ENCODE measurements at places on chromosomes 5 and 9.

DNA sequence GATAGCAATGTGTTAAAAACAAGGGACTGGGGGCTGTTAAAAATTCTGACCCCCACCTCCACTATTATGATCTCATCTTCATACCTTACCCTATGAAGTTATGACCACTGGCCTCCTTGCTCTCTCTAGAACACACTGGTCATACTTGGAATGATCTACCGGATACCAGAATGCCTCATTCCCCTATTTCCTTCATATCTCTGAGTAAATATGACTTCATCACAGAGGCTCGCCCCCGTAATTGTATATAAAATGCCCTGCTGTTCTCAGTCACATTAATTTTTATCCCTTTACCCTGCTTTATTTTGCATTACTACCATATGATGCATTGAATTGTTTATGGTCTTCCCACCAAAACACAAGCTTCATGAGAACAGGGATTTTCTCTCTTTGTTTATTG, 29.2 kb downstream of the IZUMO3 start:
- no peak for DNase-seq

- DNase-seq, result no peak
Observed at GRCh38 chr5:176918613-176919012, 19.5 kb upstream of the HK3 start.

- no peak for DNase-seq
Observed at GRCh38 chr9:127557466-127557869, 54.6 kb upstream of the STXBP1 start.

DNA sequence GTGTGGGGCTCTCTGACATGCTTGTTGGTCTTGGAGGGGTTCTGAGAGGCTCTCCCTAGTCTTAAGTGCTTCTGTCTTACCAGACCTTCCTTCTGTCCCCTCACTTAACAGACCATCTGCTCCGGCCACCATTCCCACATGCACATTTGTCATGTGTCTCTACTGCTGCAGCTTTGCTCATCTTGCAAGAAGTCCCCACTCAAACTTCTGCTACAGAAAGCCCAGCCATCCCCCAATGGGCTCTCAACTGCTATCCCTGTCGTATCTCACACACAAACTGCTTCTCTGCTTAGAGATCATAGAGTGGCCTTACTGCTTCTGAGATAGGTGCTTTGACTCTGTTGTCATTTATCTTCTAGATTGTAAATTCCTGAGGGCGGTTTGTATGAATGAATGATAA, 69.4 kb downstream of the NUP214 start:
- DNase-seq, result no peak

GRCh38 chr9:103757062-103757461, 337.0 kb upstream of the SMC2 start:
- DNase-seq, result no peak

- no peak for DNase-seq
Observed at GRCh38 chr5:130545291-130545690, 619.8 kb downstream of the HINT1 start.

DNA sequence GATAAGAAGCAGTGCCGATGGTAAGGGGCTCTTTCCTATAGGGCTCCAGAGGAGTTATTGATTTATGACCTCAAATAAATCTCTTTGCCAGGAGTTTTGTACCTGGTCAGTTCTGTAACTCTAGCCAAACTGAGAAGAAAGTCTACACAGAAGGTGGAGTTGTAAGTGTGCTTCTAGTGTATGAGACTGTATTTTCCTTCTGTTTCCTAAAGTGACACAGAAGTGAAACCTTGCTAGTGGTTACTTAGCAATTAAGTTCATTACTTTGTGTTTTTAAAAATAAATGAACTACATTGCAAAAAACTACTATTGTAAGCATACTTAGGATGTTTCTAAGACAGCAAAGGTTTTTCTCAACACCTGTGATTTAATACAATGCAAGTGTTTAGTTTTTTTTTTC, 48.7 kb upstream of the ACTBL2 start:
- DNase-seq, result no peak

DNA sequence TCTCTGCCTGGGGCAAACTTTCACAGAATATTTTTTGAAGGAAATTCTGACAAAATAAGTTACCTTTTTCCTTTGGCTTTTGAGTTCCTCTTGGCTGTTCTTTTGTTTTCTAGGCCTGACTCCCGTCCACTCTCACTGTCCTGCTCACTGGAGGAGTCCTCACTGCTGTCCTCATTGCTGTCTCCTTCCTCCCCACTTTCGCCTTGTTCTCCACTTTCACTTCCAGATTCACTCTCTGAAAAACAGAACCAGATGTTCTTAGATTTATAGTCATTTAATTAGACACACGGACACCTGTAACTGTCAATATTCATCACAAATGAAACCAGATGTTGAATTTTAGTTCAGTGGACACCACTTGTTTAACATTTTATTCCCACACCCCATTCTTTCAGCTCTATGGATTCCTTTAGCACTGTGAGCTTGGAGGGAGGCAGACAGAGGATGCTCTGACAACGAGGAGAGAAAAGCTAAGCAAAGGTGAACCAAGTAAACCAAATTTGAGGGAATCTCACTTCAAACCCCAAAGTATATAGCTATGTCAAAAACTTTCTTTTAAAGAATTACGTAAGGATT, 180.7 kb downstream of the AP3B1 start:
- no peak for DNase-seq

GRCh38 chr9:82356871-82357270, 368.3 kb downstream of the SPATA31D1 start:
- no peak for DNase-seq

DNA sequence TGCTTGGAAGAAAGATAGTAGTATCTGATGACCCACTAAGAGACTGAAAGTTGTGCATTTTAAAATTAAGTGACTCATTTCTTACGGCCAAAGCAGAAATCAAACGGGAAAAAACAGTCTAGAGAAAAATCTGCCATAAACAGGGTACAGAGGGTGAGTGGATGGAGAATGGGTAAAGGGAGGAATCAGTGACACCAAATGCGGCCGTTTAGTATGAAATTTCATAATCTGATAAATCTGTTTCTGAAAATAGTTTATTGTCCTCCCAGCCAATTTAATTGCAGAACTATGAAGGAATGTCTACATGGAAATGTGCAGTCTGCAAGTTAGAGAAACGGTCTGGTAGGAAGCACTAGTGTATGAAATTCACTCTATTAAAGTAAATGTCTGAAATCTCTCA, 39.5 kb downstream of the ADAMTS12 start:
- DNase-seq, result no peak

GRCh38 chr5:163506095-163506457, 657 bp downstream of the MAT2B start:
- no peak for DNase-seq

GRCh38 chr5:2901096-2901495, 149.6 kb upstream of the IRX2 start:
- no peak for DNase-seq

GRCh38 chr9:99416007-99416406, 193.9 kb downstream of the SEC61B start:
- DNase-seq, result no peak

GRCh38 chr9:82513976-82514735, 525.6 kb downstream of the SPATA31D1 start:
- no peak for DNase-seq

GRCh38 chr5:118405650-118406061, 582.7 kb downstream of the DTWD2 start:
- DNase-seq, result no peak

DNA sequence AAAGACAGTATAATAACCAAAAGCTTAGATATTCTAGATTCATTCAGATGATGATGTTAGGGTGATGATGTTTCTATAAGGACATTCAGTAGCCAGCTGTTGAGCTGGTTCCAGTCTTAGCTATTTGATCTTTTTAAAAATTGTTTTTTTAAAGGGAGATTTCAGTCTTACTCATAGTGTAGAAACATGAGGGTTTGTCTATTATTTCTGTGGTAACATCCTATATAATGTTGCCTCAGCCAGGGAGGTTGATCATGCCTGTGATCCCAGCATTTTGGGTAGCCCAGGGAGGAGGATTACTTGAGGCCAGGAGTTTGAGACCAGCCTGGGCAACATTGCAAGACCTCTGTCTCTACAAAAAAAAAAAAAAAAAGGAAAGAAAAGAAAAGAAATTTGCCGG, 167.8 kb downstream of the DOCK2 start:
- DNase-seq, result no peak

- no peak for DNase-seq
Observed at GRCh38 chr9:127567035-127567729, 44.9 kb upstream of the STXBP1 start.

DNA sequence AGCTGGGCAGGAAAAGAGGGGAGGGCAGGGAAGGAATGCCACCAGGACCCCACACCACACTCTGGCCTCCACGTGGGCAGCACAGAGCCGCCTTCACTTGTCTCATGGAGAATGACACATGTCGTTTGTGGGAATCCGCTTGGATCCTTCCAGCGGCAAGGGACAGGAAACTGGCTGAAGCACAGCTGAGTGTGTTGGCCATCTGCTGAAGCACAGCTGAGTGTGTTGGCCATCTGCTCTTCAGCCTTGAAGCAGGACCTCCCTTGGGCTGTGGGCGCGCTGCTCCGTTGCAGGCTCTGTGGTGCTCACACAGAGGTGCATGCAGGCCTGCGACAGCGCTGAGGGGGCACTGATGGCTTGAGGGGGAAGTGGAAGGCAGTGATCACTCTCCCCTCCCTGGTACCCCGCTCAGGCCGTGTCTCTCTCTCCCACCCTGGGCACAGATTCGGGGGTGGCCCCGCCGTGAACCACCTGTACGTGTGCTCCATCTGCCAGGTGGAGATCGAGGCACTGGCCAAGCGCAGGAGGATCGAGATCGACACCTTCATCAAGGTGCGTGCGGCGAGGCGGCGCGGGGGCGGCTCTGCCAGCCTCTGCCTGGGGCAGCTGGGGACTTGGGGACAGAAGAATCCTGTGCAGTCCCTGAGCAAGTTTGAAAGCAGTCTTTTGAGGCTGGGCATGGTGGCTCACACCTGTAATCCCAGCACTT, 40.6 kb downstream of the USP20 start:
- no peak for DNase-seq

DNA sequence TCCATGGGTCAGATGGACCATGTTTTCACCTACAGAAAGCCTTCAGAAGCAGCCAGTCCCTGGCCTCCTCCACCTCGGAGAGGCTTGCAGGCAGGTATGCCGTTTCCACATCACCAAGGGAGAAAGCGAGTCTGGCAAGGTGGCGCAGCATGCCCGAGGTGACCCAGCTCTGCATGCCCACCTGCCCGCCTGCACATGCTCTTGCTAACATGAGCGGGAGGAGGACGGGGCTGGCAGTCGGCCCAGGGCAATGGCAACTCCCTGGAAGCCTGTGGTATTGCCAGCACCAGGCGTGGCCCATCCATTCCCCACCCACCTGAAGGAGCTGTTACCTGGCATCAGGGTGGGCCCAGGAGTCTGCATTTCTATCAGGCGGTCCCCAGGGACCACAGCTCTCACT, 3.3 kb upstream of the NINJ1 start:
- no peak for DNase-seq

DNA sequence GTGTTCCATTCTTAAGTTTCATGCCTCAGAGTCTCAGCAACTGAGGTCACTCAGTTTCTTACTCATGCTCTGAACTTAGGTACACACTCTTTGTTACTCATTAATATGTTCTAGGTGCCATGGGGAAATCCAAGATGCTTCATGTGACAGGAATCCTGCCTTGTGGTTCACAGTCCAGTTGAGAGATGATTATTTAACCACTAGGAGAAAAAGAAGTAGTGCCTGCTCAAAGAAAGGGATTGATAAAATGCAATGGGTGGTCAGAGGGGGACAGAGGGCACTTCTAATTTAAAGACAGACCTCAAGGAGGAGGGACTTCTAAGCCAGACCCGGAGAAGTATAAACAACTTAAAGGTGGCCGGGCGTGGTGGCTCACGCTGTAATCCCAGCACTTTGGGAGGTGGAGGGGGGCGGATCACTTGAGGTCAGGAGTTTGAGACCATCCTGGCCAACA, 69.0 kb downstream of the UGCG start:
- no peak for DNase-seq

- DNase-seq, result no peak
Observed at GRCh38 chr9:79061752-79062616, 509.8 kb upstream of the TLE4 start.

GRCh38 chr9:3495855-3496254, 29.9 kb downstream of the RFX3 start:
- DNase-seq, result no peak

- no peak for DNase-seq
Observed at GRCh38 chr9:101846161-101846560, 107.7 kb upstream of the GRIN3A start.

DNA sequence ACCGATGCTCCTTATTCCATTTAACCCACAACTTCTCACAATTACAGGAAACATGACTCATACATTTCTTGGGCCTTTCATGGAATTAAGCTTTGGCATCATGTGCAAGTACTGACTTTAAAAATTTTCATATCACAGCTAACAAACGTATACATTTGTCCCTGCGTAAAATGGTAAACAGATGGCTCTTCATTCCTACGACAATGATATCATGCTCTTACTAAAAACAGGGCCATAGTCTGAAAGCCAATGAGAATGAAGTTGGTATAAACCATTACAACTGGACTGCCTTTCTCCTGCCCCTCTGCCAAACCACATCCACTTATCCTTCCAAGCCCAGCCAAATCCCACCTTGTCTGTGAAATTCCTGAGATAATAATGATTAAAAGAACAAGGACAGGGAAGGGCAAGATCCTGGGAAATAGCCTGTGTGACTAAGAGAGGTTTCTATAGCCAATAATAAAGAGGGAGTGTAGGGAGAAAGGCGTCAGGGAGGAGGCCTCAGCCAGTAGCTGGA, 44.9 kb upstream of the ZNF366 start:
- no peak for DNase-seq

- no peak for DNase-seq
Observed at GRCh38 chr9:37474438-37474837, 9.2 kb upstream of the ZBTB5 start.

GRCh38 chr9:100590481-100590880, 12.6 kb downstream of the CAVIN4 start:
- no peak for DNase-seq

GRCh38 chr9:127013597-127013996, 99.0 kb downstream of the RALGPS1 start:
- no peak for DNase-seq

- DNase-seq, result no peak
Observed at GRCh38 chr9:14453286-14453685, 139.3 kb upstream of the NFIB start.

GRCh38 chr9:136044207-136044970, 50.7 kb downstream of the NACC2 start:
- no peak for DNase-seq

- no peak for DNase-seq
Observed at GRCh38 chr5:14577971-14578370, 3.6 kb upstream of the OTULINL start.

- DNase-seq, result no peak
Observed at GRCh38 chr9:89724659-89725058, 119.8 kb downstream of the GADD45G start.

GRCh38 chr9:91186632-91187108, 175.0 kb downstream of the AUH start:
- no peak for DNase-seq

DNA sequence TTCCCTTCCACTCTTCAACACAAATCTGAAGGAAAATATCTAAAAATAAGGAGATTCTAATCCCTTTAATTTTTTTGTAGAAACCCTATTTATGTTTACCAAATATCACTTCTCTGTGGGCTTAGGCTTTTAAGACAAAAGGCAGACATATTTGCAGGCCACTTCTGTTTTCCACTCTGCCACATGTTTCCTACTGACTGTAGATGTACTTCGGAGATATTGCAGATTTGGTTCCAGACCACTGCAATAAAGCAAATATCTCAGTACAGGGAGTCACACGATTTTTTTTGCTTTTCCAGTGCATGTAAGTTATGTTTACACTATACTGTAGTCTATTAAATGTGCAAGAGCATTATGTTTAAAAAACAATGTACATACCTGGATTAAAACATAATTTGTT, 219.0 kb downstream of the SREK1 start:
- no peak for DNase-seq
